Activated naive CD4-positive, alpha-beta T cell treated with anti-CD3 and anti-CD28 coated beads, Interleukin-2, amount 50 U/mL, for 16 hours (primary cell): ENCODE measurements at places on chromosomes 2 and 18.

DNA sequence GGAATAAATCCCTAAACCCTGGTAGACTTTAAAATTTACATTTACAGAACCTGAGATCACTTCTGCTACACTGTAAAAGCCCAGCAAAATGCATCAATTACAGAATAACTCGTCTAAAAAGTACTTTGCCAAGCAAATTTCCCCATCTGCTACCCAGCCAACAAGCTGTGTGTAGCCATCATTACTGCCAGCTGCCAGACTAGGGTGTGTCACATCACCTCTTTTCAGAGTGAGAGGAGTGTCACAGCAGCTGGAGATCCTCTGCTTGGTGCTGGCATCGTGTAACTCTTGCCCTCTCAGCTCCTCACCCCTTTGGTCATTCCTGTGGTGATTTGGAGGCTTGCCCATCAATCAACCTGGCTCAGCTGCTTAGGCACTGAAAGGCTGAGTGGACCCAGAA lies 340.4 kb upstream of the MMADHC start:
- no peak for DNase-seq

GRCh38 chr2:241730671-241731293 lies 3.6 kb upstream of the D2HGDH start:
- DNase-seq = no peak

DNA sequence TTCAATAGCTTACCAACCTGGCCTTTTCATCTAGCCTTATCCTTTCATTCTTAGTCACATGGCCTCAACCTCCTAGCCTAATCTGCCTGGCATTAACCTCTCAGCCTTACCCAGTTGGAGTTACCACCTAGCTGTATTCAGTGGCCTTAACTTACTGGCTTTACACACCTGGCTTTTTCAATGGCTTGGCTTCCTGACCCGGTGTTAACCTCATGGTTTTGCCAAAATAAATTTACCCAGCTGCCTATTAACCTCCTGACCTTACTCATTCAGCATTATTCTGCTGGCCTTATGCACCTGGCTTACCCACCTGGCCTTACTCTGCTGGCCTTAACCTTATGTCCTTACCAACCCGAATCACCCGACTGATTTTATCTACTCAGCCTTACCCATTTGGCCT lies 135.5 kb upstream of the ZSWIM2 start:
- no peak for DNase-seq

- no peak for DNase-seq
Observed at GRCh38 chr18:57845605-57846074, 42.5 kb upstream of the ATP8B1 start.

- no peak for DNase-seq
Observed at GRCh38 chr2:173942861-173943523, 22.2 kb downstream of the SP3 start.

GRCh38 chr2:51065276-51065675 lies 33.3 kb upstream of the NRXN1 start:
- no peak for DNase-seq

GRCh38 chr2:86298411-86299390 lies 38.7 kb downstream of the REEP1 start:
- DNase-seq = no peak

DNA sequence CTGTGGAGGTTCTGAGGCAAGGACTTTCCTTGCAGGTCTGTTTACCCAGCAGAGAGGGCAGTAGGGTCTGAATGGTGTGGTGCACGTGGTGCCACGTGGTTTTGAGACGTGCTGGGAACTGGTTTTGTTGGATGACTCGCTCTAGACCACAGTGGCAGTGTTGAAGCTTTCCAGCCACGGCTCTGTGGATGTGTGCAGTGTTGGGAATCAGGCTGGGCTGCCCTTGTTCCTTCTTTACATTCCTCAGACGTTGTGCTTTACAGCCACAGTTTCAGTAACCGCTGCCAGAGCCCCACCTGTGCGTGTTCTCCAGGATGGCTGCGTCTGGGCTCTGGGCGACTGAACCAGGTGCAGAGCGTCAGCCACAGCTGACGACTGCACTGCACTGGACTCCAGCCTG lies 8.2 kb downstream of the CTDP1 start:
- no peak for DNase-seq

GRCh38 chr18:78721981-78722380 lies 257.6 kb upstream of the SALL3 start:
- DNase-seq = no peak

- no peak for DNase-seq
Observed at GRCh38 chr18:78641689-78642231, 337.9 kb upstream of the SALL3 start.

DNA sequence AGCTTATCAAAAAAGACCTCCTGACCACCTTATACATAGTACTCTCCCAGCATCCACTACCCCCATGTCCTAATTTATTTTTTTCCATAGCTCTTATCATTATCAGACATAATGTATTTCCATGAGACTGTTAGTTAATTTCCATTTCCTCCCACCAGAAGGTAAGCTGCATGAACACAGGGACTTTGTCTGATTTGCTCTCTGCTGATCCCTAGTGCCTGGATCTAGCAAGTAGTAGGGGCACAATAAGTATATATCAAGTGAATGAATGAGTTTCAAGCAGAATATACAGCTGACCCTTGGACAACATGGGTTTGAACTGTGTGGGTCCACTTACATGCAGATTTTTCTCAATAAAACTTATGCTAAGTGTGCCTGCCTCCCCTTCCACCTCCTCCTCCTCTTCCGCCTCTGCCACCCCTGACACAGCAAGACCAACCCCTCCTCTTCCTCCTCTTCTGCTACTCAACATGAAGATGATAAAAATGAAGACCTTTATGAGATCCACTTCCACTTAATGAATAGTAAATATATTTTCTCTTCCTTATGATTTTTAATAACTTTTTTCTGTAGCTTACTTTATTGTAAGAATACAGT lies 53.8 kb downstream of the CTAGE1 start:
- no peak for DNase-seq

DNA sequence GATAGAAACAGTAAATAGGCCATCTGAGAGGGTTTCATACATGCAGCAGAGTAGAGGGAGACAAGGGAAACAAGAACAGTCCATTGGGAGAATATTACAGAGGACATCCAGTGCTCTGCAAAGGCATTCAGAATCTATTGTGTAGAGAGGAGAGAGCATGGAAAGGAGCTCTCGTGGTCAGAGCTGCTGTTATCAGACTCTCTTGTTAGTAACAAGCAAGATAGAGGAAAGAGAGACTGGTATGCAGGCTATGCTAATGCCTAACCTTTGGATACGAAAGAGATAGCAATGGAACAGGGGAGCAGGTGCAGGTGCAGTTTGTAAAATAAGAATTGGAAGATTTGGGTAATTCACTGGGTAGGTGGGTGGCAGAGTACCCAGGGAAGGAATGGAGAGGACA lies 855.9 kb downstream of the CNTNAP5 start:
- DNase-seq = no peak

DNA sequence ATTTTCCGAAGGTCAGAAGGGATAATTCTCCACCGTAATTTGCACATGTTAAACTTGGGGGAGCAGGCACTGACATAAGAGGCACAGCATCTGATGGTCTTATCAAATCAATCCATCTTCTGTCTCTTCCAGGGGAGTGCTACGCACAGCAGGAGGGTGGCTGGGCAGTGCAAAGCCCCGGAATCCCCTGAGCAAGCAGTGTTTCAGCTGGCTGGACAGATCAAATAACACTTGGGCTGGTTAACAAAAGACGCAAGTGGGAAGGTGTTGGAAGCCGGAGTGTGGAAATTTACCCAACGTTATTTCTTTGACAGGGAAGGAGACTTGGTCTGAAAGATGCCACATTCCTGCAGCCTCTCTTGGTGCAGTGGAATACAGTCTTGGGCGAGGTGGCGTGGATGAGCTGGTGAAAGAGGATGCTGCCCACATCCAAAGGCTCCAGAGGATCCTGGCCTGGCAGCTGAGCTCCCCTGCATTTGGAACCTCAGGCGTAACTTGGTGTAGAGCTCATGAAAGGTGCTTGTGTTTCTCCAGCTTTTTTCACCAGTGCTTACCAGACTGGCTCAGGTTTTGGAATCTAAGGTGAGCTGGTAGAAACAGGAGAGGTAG lies 103.0 kb downstream of the MAPK4 start:
- DNase-seq = no peak

DNA sequence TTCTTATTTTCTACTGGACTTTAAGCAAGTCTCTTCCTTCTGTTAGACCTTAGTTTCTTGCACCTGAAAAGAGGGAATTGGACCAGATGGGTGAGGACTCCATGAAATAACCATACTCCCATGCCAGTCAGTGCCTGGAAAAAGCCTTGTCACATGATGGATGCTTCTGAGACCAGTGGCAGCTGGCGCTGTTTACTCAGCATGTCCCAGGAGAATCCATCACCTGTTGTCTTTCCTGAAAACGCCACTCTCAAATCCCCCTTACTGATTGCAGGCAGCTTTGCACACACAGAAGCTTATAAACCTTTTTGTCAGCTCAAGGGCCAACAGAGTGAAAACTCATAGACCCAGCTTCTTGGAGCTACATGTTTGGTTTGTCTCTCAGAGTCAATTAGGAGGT lies 117.6 kb downstream of the POLE4 start:
- DNase-seq = no peak

DNA sequence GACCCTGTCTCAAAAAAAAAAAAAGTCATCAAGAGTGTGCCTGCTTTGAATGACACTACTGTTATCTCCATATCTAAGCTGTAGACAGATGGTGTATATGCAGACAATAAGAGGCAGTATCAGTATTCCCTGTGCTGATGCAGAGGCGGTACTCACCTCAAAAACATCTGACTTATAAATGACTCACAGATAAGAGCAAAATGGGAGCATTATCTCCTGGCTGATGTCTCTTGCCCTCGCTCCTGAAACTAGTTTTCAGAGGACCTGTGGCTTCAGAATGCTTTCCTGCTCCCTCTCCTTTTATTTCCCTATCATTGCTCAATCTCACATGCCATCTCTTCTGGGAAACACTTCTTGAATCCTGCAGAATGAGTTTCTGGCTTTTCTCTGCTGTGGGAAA lies 289.6 kb downstream of the PTPRM start:
- DNase-seq = no peak

- DNase-seq = peak; percentile 70
Observed at GRCh38 chr2:217713395-217714286, 289.2 kb downstream of the TNS1 start.

DNA sequence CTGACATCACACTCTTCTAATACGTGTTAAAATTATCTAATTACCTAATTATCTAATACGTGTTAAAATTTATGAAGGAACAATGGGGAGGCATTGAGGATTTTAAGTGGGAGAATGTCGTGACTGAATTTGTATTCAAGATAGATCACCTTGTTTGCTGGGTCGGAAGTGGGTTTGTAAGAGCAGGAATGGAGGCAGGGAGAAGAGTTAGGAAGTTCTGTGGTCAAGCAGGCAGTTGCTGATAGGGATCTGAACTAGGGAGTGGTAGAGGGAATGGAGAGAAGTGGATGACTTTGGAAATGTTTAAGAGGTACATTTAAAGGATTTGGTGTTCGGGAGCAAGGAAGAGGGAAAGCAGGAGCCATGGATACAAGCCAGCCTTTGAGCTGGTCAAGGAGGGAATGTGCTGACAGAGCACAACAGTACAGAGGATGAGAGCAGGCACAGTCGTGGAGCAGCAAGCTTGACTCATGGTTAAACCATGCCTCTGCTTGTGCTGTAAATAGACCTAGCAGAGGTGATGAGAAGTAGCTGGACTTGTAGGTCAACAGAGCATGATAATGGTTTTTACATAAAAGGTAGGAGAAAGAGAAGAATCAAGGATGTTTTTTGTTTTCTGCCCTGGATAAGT lies 16.2 kb downstream of the IL18RAP start:
- no peak for DNase-seq

DNA sequence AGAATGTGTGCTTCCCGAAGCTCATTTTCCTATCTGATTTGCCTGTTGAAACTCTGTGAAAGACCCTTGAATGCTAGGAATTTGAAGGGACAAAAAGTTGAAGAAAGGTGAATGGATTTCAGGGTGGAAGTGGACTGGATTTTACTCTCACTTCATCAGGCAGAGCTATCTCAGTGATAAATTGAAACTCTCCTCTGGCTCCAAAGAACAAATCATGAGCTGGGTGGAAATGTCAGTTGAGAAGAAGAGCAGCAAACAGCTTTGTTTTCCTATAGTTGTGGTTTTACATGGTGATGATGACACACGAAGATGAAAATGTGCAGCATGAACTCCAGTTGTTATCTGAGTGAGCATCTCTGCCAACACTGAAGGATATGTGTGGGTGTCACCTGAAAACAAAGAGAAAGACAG lies 34.4 kb downstream of the CD28 start:
- DNase-seq = peak; percentile 29

DNA sequence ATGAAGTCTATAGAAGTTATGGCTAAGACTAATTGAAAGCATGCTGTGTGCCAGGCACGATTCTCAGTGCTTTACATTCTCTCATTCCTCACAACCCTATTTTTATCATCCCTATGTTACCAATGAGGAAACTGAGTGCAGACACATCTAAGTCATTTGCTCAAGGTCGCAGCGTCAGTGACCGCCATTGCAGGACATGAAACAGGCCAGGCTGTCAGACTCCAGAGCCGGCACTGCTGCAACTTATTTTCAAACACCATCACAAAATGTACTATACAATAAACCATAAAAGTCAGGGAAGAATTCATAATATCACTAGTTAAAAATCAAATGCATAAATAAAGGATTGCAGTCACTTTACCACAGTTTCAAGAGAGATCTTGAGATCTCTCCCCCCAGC lies 5.6 kb downstream of the STK39 start:
- no peak for DNase-seq

- DNase-seq = no peak
Observed at GRCh38 chr2:84676295-84676694, 160.0 kb downstream of the DNAH6 start.

DNA sequence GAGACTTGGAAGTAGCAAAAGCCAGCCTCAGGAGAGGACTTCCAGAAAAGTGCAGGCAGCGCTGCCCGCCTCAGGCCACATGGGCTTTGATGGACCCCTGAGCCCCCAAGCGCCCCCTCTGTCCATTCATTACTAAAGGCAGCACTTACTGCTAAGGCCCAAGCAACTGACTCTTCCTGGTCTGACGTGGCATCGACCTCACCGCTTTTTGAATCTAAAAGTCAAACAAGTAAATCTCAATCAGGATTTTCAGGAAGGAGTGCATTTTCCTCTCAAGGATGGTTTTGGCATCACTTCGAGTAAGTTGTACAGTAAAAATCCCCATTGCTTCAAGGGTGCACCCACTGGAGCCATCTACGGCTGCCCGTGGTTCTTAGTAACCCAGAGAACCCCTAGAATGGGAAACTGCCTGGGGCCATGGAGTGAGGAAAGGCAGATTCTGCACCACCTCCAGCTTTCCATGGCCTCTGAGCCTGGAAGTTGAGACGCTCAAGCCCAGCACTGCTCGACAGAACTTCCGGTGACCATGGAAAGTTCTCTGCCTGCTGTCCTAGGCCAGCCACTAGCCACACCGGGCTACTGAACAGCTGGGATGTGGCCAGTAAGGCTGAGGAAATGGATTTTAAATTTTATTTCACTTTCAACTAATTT lies 7.0 kb downstream of the HJURP start:
- no peak for DNase-seq
